OCI-M1 (cell line): ENCODE measurements at places on chromosomes 6 and 20.

DNA sequence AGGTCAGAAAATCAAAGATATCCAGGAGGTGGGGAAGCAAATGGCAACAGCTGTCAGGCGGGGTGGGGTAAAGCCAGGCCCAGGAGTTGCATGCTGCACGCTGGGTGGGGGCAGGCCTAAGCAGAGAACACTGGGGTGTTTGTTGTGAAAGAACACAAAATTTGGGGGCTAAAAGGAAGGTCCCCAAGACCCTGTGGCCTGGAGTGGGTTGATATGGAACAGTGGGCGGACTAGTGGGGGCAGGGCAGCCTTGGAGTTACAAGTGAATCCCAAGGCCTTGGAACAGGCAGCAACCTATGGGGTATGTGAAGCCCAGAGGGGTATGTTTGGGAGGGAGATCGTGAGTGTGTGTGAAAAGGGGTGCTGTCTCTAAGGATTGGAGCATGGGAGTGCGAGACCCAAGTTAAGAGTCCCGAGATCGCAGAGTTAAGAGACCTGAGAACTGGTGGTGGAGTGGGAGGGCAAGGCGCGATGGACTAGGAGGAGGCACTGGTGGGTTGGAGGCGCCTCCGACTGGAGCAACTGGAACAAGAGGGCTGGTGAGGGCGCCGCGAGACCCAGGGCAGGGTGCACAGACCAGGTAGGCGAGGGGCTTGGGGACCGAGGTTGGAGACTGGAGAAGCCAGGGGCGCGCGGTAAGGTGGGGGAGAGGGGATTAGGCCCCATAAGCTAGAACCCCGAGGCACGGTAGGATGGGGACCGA, 658 bp downstream of the CUL7 start:
- peak; percentile 68 for DNase-seq

DNA sequence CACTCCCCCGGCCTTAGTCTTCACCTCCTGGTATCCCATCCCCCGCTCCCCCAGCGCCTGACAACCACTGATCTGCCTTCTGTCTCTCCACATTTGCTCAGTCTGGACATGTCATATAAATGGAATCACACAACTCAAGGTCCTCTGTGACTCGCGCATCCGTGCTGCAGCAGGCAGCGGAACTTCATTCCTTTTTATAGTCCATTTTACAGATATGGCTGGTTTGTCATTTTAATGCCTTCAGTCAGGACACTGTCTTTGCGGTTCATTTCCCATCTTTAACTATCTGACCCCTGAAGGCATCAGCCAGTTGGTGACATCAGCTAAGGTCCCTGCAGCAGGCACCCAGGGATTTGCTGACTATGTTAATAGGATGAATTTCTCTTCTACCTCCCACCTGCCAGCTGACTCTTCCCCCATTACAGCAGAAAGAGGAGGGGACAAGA, 125.7 kb downstream of the ZMYND8 start:
- no peak for DNase-seq

GRCh38 chr6:135796643-135797305, 54.7 kb upstream of the PDE7B start:
- no peak for DNase-seq

GRCh38 chr6:158047563-158048323, 66.1 kb downstream of the SYNJ2 start:
- no peak for DNase-seq

DNA sequence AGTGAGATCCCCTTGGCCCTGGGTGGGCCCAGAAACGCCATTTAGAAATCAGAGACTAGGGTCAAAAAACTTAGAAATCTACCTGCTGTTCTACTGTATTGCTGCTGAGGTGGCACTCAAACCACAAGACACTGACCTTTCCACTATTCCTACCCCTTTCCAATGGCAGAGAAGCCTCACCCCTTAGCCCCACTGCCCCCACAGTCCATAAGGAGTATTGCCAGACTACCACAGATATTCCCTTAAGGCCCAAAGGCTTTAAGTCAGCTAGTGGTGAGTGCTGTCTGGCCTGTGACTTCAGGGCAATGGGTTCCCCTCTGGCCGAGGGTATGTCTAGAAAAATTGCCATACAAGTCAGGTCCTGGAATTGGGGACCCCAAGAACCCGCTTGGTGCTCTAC, 656.1 kb downstream of the COL12A1 start:
- no peak for DNase-seq

GRCh38 chr20:58436868-58437645, 48.0 kb downstream of the VAPB start:
- DNase-seq, result no peak

- no peak for DNase-seq
These were observed 5.7 kb upstream of the FGD2 start for GRCh38 chr6:36999751-37000125.

- DNase-seq, result no peak
These were observed 607.4 kb downstream of the MAFB start for GRCh38 chr20:40081653-40082052.

DNA sequence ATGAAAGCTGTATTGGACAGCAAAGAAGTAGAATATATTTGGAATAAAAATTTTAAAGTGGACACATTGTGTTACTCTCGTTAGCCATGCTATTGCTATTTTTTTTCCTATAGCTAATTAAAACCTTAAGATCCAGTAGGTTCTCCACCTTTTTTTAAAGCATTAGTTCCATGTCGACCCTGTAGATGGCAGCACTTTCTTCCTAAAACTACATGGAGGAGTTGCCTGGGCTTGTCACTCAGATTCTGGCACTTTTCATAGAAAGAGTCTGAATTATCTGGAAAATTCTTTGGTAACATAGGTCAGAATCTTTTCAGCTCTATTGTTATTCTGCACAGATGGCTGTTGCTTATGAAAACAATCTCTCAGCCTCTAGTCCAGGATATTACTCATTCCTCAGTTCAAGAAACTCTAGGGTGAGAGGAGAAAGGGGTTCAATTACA, 42.0 kb upstream of the ESR1 start:
- peak; percentile 81 for DNase-seq

GRCh38 chr6:31532644-31533454, 4.1 kb downstream of the MCCD1 start:
- DNase-seq, result no peak

DNA sequence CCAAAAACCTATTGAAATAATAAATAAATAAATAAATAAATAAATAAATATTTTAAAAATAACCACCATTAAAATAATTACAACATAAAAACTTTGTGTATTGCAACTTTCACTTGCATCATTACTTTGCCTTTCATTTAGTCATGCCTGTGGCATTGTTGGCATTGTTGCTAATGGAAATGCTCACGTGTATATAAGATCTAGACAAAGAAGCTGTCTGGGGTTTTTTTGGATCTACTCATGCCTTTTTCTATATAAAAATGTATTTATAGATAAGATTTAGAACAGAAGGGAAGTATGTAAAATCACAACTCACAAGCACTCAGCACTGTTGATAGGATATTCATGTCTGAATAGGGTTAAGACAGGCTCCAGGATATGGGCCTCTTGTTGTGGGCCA, 27.9 kb downstream of the GFRA4 start:
- DNase-seq, result no peak

- DNase-seq, result no peak
These were observed 361.6 kb downstream of the PHF3 start for GRCh38 chr6:63997221-63997620.

GRCh38 chr20:57391439-57392301, 474 bp downstream of the RBM38 start:
- DNase-seq, result peak; percentile 38

DNA sequence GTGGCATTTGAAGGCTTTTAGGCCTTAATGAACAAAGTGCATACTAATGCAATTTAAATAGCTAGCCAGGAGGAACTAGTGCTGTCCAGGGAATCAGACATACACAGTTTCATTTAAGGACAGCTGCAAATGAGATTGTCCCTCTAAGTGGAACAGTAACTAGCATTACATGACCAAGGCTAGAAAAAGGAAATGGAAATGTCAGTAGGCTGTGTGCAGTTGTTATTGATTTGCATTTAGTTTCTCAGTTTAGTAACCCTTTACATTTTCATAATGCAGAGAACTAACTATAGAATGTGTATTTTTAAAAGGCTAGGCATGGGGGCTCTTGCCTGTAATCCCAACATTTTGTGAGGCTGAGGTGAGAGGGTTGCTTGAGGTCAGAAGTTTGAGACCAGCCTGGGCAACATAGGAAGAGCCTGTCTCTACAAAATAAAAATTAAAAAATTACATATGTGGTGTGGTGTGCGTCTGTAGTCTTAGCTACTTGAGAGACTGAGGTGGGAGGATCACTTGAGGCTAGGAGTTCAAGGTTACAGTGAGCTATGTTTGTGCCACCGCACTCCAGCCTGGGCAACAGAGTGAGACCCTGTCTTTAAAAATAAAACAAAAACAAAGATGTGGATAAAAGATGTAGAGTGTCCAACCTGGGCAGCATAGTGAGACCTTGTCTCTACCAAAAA, 468.0 kb downstream of the UTRN start:
- DNase-seq, result peak; percentile 39

GRCh38 chr20:43726811-43727338, at the start of gene GTSF1L:
TSS of gene GTSF1L (minus strand) at chr20:43727002. CDS start at chr20:43726694, 308 bp downstream.
- no peak for DNase-seq

DNA sequence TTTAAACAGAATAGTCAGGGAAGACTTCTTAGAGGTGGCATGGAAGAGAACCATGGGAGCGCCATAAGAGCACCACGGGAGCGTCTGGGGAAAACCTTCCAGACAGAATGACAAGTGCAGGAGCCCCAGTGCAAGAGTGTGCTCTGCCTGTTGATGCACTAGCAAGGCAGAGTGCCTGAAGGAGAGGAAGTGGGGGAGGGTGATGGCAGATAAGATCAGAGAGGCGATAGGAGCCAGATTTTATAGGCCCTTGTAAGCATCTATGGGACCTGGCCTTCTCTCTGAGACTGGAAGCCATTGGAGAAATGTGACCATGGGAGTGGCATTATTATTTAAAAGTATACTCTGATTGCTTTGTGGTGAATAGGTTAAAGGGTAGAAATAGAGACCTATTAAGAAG, 13.1 kb downstream of the FUCA2 start:
- DNase-seq, result no peak

DNA sequence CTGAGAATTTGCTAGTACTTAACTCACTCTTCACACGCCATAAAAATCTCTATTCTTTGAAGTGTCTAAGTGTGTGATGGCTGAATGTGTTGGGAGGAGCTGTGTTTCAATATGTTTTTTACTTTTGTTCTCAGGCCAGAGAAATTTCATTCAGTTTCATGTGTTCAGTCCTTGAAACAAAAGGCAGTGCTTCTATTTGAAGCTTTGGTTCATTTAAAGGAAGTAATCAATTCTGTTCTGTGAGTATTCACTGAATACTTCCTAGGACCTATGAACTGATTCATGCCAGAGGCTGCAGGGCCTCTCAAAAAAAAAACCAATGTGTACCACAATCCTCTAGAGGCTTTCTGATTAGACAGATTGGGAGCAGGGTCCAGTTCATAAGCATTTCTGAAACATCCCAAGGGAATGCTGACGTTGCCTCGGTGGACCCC, 12.4 kb upstream of the F13A1 start:
- no peak for DNase-seq

DNA sequence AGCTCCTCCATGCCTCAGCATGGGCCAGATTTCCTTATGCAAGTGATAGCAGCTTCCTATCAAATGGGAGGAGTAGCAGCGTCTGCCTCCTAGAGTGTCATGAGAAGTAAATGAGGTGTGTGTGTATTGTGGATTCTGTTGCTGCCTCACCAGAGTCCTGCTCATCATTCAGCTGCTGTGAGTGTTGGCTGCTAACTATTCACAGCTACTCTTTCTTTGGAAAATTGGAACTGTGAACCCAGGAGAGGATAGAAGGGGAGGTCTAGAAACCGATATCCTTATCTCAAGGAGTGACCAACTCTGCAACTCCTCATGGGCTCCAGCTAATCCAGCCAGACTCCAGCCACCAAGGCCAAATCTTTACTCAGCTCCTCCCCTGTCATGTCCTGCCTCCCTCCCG, 63.3 kb downstream of the TOX2 start:
- peak; percentile 10 for DNase-seq

GRCh38 chr20:49278818-49279676, 1.2 kb upstream of the ZNFX1 start:
- no peak for DNase-seq
